Natural killer cell (primary cell): ENCODE measurements at places on chromosomes 1 and 21. TPM values are rescaled to one million over a fixed set of nuclear protein-coding genes. Genes with fewer than 3 reads are reported as not detected.

Gene FYB2
- not detected for total RNA-seq

DNA sequence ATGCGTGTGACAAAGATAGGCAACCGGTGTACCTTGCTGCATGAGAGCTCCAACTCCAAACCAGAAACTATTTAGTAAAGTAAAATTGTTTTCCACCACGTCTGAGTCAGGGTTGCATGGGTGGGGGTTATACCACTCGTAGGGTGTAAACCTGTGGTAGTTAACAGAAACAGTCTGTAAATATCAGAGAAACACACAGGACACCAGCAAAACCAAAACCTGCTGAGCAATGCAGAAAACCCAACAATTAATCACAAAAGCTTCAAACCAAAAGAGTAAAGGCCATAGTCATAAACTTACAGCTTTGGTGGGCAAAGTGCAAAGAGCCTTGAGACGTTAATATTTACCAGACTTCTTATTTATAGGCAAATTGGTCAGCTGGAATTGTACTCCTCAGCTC is 282.7 kb downstream of the BACH1 start:
- no peak overlapping the region for H3K27ac ChIP-seq
- no peaks in the 10 kb centered on the region for H3K36me3 ChIP-seq
- H3K27me3 ChIP-seq: no peaks in the 10 kb centered on the region
- no peaks in the 10 kb centered on the region for H3K4me1 ChIP-seq
- no peak for DNase-seq

- no peaks in the 10 kb centered on the region for H3K36me3 ChIP-seq
- no peaks in the 10 kb centered on the region for H3K27me3 ChIP-seq
- H3K4me1 ChIP-seq: no peaks in the 10 kb centered on the region
- H3K4me3 ChIP-seq: no peak overlapping the region
- DNase-seq: no peak
Observed at GRCh38 chr1:60762911-60763310, 319.4 kb upstream of the NFIA start.

GRCh38 chr21:43597540-43598250 is 61.6 kb downstream of the HSF2BP start:
- no peaks in the 10 kb centered on the region for H3K27me3 ChIP-seq
- no peak overlapping the region for H3K4me3 ChIP-seq
- no peaks in the 10 kb centered on the region for H3K36me3 ChIP-seq
- no peak for DNase-seq
- no peak overlapping the region for H3K27ac ChIP-seq

GRCh38 chr1:42999308-42999707 is 40.6 kb upstream of the SLC2A1 start:
- no peaks in the 10 kb centered on the region for H3K36me3 ChIP-seq
- no peak overlapping the region for H3K4me3 ChIP-seq
- DNase-seq: no peak
- H3K27ac ChIP-seq: no peak overlapping the region
- H3K27me3 ChIP-seq: no peaks in the 10 kb centered on the region
- H3K4me1 ChIP-seq: no peaks in the 10 kb centered on the region

- no peaks in the 10 kb centered on the region for H3K36me3 ChIP-seq
- DNase-seq: no peak
- no peak overlapping the region for H3K4me3 ChIP-seq
Observed at GRCh38 chr21:38985568-38986378, 180.0 kb downstream of the ETS2 start.
